ENCODE measurements at places on chromosomes 1 and 21.

DNA sequence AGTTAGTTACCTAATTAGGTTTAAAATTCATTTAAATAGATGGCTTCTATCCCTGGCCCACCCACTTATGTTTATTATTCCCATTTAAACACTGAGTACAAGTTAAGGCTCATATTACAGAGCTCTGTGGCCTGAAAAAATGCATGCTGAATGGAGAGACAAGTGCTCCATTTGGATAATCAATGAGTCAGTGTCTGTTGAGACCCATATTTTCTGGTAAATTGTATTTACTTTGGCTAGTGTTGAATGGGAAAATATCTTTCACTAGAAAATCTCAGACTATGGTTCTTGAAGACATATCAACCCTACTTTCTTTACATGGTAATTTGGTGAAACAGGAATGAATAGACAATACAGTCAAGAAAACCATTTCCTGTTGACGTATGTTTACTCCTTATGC lies 356.0 kb downstream of the S1PR1 start:
- DNase-seq: no peak

DNA sequence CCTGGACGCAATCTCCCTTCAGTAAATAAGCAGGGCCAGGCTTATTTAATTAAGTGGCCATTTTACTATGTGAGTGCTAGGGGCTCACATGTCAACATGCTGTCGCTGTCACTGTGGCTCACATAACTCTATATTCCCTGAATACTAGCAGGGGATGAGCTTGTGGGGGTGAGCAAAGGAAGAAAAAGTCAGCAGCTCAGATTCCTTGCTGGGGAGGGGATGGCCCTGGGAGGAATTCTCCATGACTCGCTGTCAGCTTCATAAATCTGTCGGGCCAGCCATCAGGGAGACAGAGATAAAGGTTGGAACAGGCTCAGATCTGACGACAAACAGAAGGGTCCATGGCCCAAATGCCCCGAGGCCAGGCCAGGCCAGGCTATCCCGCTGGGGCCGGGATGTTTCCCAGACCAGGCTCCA lies 26.0 kb upstream of the PLEKHG5 start:
- no peak for DNase-seq

- no peak for DNase-seq
Observed at GRCh38 chr1:235011064-235011598, 117.5 kb downstream of the TOMM20 start.

DNA sequence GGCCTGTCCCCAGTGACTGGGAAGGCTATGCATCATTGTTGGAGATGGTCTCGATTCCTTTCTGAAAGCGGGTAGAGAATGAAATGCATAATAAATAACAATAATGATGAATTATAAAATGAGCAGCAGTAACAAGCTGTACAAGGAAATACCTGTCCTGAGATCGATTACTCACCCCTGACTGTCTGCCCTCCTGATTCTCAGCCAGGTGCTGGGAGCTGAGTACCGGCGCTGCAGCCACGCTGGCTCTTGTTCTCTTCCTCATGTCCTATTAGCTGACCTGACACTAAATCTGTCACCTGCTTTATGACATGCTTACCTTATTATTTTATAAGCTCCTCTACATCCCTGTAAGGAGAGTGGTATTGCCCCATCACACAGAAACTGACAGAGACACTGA lies 3.4 kb downstream of the AGPAT3 start:
- DNase-seq: no peak

DNA sequence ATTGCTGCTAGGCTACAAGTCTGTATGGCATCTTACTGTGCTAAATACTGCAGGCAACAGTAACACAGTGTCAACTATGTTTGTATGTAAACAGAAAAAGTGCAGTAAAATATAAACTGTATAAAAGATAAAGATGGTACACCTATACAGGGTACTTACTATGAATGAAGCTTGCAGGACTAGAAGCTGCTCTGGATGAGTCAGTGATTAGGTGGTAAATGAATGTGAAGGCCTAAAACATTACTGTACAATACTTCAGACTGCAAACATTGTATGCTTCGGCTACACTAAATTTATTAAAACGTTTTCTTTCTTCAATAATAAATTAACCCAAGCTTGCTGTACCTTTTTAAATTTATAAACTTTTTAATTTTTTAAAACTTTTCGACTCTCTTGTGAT lies 97.1 kb downstream of the HLX start:
- DNase-seq: no peak

All from AG20443 (cell line).